ENCODE measurements at places on chromosomes 6 and 20. TPM values are rescaled to one million over a fixed set of nuclear protein-coding genes. Genes with fewer than 3 reads are reported as not detected.

The MYLK2 gene
- 9.8 TPM for total RNA-seq

The RNF114 gene
- total RNA-seq, result 45.2 TPM

The HS3ST5 gene
- total RNA-seq, result not detected

The AKAP12 gene
- total RNA-seq, result 331 TPM

The MROH8 gene
- total RNA-seq, result 1.4 TPM

The TEAD3 gene
- total RNA-seq, result 0.17 TPM

The PLCB4 gene
- total RNA-seq, result 4.8 TPM

The PSORS1C2 gene
- total RNA-seq, result not detected

The ZNF391 gene
- 0.26 TPM for total RNA-seq

The GSTA3 gene
- total RNA-seq, result not detected

The MATN4 gene
- total RNA-seq, result under 0.01 TPM

The DEK gene
- total RNA-seq, result 70.5 TPM

The FOXS1 gene
- total RNA-seq, result 0.43 TPM

The CDSN gene
- not detected for total RNA-seq

The LAMA2 gene
- 0.09 TPM for total RNA-seq

The ARHGAP40 gene
- total RNA-seq, result not detected

Data from dermis lymphatic vessel endothelial cell (primary cell).